Lower lobe of right lung (tissue), 2 donors: ENCODE measurements at places on chromosomes 5 and 9. TPM values are rescaled to one million over a fixed set of nuclear protein-coding genes. Genes with fewer than 3 reads are reported as not detected.

Gene ZBTB34
- 15.4 TPM for total RNA-seq

Gene ARHGEF39
- 1.2 TPM for total RNA-seq

Gene TYRP1
- total RNA-seq = 5.8 TPM

Gene FOXD4L3
- 0.21 TPM for total RNA-seq

Gene SREK1IP1
- 22.5 TPM for total RNA-seq

Gene SLC45A2
- not detected for total RNA-seq

Gene CCDC112
- 7.4 TPM for total RNA-seq

Gene CD274
- total RNA-seq = 16.5 TPM

Gene UBE2QL1
- not detected for total RNA-seq

Gene ITGA2
- 7.4 TPM for total RNA-seq

Gene LRRC70
- 1.1 TPM for total RNA-seq

Gene IARS1
- total RNA-seq = 74.2 TPM

Gene ELP1
- total RNA-seq = 25.3 TPM

Gene FOXD4L4
- total RNA-seq = 0.77 TPM

Gene FBN2
- total RNA-seq = 0.83 TPM

Gene SLIT3
- 48.6 TPM for total RNA-seq

Gene CSF1R
- total RNA-seq = 78.2 TPM

Gene KIAA1191
- 88.9 TPM for total RNA-seq
